Cardiac septum (tissue), 1 donor: ENCODE measurements at places on chromosomes 1 and 21. TPM values are rescaled to one million over a fixed set of nuclear protein-coding genes. Genes with fewer than 3 reads are reported as not detected.
A peak's percentile ranks its signal among the peaks of the same experiment; 100 is the strongest.

GRCh38 chr1:7672864-7673263 lies 98.2 kb upstream of the VAMP3 start:
- DNase-seq: no peak

The NTNG1 gene
- total RNA-seq: not detected

DNA sequence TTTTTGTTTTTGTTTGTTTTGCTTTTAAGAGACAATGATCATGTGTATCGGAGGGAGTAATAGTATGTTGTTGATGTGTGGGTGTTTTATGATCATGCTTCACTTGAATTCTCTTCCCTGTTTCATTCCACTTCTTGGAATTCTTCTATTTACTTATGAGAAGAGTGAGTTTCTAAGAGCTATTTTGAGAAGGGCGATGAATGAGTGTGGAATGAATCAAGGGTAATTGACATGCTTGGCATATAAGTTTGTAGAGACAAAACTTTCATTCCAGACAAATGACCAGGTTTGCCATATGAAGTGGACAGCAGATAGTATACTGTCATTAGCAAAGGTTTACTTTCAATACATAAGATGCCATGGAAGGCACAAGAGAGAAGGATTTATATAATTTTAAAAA lies 42.3 kb upstream of the PDC start:
- DNase-seq: no peak

GRCh38 chr1:63611231-63611630 lies 18.0 kb downstream of the PGM1 start:
- no peak for DNase-seq

The AQP10 gene
- total RNA-seq: 0.70 TPM

- no peak for DNase-seq
Observed at GRCh38 chr1:38246955-38247952, 200.7 kb upstream of the POU3F1 start.

DNA sequence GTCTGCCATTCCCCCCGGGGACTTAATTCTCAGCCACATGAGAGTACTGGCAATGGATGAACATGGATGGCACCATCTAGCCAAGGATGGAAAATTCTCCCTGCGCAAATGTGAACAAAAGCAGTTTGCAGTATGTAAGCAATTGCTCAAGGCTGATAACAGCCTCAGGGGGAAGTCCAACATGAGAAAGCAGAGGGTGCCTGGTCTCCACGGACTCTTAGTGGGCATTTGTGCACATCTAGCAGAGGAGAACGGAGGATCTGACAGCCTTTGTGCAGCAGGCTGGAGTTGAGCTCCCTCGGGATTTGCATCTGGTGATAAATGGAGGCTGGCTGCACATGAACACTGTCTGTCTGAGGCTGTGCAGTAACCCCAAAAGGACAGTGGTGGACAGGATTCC lies 13.9 kb upstream of the OLIG1 start:
- no peak for DNase-seq

DNA sequence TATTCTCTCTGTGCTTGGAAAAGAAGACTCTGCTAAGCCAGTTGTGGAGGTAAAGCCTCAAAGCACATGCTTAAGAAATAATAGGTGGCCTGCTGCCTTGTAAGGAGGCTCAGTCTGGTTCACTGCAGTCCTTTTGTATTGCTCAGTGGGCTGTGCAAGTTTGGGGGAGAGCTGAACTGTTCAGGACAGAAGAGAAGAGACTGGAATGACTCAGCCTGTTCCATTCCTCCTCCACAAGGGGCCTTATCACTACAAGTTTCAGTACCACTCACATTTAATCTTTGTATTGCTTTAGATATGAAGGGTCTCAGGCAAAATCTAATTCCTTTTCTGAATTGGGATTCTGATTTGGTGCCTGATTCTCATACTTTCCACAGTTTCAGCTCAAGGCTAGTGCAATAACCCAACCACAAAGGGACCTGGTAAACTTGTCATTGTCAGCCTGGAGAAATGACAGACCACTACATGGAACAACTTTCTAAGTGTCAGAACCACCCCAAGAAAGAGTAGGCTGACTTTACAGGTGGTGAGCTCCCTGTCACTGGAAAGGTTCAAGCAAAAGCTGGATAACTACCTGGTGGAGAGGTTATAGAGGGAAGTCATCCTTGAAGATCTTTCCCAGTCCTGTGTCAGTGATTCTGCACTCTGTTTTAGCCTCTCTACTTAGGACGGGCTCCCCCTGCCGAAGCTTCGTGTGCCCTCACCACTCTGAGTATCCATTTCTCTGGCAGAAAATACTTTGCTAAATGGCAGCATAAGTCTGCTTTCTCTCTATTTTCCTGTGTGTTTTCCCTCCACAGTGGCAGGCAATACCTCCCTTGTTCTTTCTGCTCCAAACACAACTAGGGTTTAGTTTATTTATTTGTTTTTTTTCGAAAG lies 162.9 kb upstream of the GJB5 start:
- no peak for DNase-seq

The GADD45A gene
- 94.9 TPM for total RNA-seq

- no peak for DNase-seq
Observed at GRCh38 chr1:234512451-234512861, 33.5 kb upstream of the TARBP1 start.

The CDA gene
- total RNA-seq: 4.0 TPM

The BMP8B gene
- total RNA-seq: 0.62 TPM

GRCh38 chr1:185733818-185734735 lies at the start of gene HMCN1:
Gene HMCN1 (plus strand): TSS chr1:185734391. CDS start chr1:185734780, 389 bp downstream.
- peak; percentile 85 for DNase-seq

The CACHD1 gene
- 2.9 TPM for total RNA-seq

The SRRM1 gene
- total RNA-seq: 78.2 TPM

DNA sequence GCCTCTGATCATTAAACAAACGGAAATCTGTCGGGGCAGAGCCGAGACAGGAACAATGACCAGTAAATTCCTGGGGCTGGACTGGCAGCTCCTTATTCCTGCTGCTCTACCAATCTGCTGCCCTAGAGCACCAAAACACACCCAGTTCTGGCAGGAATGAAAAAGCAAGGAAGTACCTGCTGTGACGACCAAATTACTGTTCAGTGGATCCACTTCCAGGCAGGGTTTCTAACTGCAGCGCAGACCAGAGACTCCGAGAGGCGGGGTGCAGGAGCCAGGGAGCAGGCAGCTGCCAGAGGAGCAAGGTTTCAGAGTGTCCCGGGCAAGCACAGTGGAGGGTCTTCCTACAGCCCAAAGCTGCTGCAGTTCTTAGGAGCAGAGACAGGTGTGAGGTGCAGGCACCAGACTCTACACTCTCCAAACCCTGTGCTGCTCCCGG lies 32.4 kb downstream of the KANK4 start:
- no peak for DNase-seq

DNA sequence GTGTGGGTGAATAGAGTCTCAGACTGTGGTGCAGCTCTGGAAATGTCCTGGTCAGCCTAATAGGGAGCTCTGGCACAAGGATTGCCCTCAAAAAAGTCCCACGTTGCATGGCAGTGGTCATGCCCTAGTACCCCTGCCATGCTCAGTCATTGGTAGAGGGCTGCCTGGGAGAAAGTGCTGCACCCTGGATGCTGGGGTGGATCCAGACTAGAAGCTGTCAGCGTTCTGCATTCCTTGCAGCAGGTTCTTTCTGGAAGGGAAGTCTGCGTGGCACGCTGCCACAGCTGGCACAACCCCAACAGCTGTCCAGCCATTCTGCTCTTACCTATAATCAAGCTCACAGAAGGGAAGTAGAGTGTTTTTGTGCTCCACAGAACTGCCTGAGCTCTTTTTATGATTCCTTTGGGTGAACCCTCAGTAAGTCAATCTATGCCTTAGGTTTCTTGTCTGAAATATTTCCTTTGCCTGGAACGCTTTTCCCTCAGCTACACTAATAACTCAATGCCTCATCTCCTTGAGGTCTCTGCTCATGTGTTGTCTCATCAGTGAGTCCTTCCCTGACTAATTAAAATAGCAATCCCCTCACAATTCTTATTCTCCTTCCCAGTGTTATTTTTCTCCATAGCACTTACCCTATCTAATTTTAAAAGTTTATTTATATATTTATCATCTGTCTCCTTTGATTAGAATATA lies 61.5 kb upstream of the JAK1 start:
- no peak for DNase-seq

DNA sequence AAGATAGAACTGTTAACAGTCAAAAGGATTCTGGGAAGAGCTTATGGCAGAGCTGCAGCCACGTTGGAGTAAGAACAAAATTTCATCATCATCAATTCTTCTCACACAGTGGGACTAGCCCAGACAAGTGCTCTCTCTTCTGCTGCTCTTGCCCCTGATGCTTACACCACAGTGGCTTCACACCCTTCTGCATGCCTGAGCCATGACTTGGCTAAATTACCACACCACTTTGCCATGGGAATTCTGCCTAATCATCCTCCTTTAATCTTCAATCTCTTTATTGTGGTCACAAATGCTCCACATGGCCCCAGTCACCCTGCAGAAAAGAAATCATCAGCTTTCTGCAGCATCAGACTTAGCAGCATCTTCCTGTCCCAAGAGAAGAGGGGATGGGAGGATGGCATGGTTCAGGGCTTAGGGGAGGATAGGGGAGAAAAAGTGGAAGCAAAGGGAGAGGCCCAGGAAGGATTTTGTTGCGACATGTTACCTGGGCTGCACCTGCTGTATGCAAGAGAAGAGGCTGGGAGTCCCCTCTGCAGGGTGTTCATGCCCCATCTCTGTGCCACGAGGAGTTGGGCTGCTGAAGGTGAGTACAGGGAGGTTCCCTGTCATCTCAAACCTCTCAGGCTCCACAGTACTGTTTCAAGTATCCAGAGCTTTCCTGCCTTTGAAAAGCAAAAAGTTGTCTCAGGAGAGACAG lies 9.0 kb upstream of the RPTN start:
- no peak for DNase-seq

The SERPINC1 gene
- 0.40 TPM for total RNA-seq

The KCNK2 gene
- total RNA-seq: 0.11 TPM

The MSH4 gene
- 0.81 TPM for total RNA-seq

The TAS1R3 gene
- 0.62 TPM for total RNA-seq

The C1orf210 gene
- total RNA-seq: not detected

DNA sequence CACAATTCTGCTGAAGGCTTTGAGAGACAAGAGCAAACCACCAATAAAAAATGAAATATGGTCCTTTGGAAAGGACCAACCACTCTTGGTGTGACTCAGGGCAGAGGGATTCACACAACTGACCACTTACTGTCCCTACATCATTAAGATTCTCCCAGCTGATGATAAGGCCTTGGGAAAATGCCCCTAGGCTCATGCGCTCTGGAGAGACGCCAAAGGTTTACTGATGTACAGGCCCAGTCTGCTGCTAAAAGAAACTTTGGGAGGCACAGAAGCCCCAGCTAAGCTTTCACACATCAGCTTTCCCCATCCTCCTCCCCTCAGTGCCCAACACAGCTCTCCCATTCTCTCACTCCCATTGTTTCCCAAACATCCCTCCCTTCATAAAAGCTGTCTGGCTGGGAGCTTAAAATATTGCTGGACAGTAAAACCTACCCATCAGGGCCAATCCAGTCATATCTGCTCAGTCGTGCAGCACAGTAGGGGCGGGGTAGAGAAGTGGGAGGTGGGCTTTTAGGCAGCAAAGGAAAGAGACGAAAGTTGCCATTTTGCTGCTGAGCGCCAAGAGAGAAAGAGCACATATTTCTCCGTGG lies at the start of gene GJA8:
GJA8 (plus strand) TSS at position 543 of the 593 bp plus-strand sequence. CDS start 5,161 bp downstream, outside the sequence.
- DNase-seq: no peak

The ITPKB gene
- total RNA-seq: 10.5 TPM

The IKBKE gene
- total RNA-seq: 0.97 TPM

GRCh38 chr1:209621286-209621685 lies 30.9 kb downstream of the LAMB3 start:
- DNase-seq: peak; percentile 19

The SLC9C2 gene
- total RNA-seq: 0.13 TPM

The ACKR1 gene
- total RNA-seq: 22.5 TPM

The HES4 gene
- total RNA-seq: 56.5 TPM

GRCh38 chr21:23876925-23877558 lies 1730.2 kb downstream of the MRPL39 start:
- no peak for DNase-seq

GRCh38 chr1:64844609-64845008 lies 99.7 kb downstream of the RAVER2 start:
- DNase-seq: no peak

The HES3 gene
- not detected for total RNA-seq

DNA sequence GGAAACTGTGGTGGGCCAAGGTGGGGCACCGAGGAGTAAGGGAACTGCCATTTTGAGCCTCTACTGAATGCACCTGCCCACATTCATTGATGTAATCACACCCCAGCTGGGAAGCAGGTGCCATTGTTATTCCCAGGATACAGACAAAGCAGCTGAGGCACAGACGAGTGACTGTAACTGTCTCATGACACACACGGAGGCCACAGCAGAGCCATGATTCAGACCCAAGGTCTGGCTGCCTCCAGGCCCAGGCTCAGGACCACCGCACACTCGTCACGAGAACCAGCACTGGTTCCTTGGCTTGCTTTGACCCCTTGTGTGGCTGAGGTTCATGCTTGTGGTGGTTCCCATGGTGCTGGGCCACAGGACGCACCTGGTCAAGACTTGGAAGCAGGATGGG lies 45.6 kb upstream of the CLIC4 start:
- DNase-seq: no peak

The ZYG11A gene
- not detected for total RNA-seq

The RPAP2 gene
- total RNA-seq: 22.1 TPM

GRCh38 chr1:245544236-245544635 lies 389.5 kb downstream of the KIF26B start:
- DNase-seq: no peak

The TNFAIP8L2 gene
- 0.86 TPM for total RNA-seq

The TXLNA gene
- 24.5 TPM for total RNA-seq

The VWA5B1 gene
- not detected for total RNA-seq

DNA sequence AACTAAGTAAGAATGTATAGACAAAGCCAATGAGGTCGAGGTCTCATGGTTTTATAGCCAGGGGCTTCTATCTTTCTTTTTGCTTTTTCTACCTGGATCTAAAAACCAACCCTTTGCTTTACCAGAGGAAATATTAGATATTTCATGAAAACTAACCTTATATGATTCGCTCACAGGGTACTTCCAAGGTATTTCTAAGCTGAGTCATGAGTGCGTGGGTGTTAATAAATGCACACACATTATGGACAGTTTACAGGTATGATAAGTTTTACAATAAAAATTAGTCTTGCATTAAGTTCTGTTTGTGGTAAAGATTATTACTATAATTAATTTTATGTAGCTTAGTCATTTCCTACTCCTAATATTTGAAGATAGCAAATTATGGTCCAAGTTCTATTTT lies 217.2 kb downstream of the CHRM3 start:
- no peak for DNase-seq

The SPRR5 gene
- total RNA-seq: not detected

GRCh38 chr1:198328458-198329032 lies 171.7 kb downstream of the NEK7 start:
- no peak for DNase-seq

The ZNF683 gene
- not detected for total RNA-seq

The PLD5 gene
- total RNA-seq: 0.24 TPM

The ILDR2 gene
- 23.1 TPM for total RNA-seq

The FBXO2 gene
- 2.9 TPM for total RNA-seq

GRCh38 chr1:25030674-25031589 lies 100.9 kb upstream of the RUNX3 start:
- no peak for DNase-seq

The SYT6 gene
- 0.22 TPM for total RNA-seq

DNA sequence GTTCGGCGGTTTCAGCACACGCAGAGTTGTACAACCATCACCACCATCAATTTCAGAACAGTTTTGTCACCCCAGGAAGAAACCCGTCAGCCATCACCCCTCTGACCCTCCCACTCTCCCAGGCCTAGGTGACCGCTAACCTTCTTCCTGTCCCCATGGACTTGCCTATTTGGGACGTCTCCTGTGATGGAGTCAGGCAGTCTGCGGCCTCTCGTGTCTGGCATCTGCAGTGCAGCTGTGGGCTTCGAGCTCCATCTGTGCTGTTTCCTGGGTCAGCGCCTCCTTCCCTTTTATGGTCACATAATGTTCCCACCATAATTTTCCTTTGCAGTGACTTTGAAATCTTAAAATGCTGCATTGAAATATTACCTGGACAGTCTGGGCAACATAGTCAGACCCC lies 24.4 kb downstream of the SLC45A1 start:
- DNase-seq: no peak
